ENCODE measurements at places on chromosomes 11 and 22.

- DNase-seq: no peak
These were observed 35.8 kb upstream of the TSKU start for GRCh38 chr11:76747153-76747914.

GRCh38 chr11:118998388-118998717 is 415 bp downstream of the CENATAC start:
- DNase-seq: no peak

- no peak for DNase-seq
These were observed 41.4 kb upstream of the ZBED5 start for GRCh38 chr11:10899121-10899830.

GRCh38 chr11:43021466-43021865 is 290.3 kb upstream of the API5 start:
- DNase-seq: no peak

- no peak for DNase-seq
These were observed 6.7 kb downstream of the PAMR1 start for GRCh38 chr11:35518766-35519165.

Data from GM19239 (cell line).